ENCODE measurements at places on chromosomes 7 and 10.

GRCh38 chr7:147639037-147639436 is 951.5 kb upstream of the C7orf33 start:
- DNase-seq: no peak

DNA sequence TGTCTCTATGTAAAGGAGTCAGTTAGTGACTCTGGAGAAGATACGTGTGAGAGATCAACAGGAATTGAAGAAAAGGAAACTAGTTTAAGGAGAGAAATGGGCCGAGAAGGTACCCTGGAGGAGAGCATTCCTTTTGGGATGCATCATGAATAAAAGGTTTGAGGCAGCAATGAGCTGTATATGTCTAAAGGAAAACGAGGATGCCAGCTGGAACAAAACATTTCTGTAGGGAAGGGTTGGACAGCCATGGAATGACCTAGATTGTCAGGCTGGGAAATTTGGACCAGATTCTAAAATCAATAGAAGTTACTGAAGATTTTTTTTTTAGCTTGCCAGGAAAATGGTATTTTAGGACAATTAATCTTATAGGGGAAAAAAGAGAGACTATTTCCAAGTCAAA is 17.2 kb upstream of the MPP7 start:
- DNase-seq: no peak

DNA sequence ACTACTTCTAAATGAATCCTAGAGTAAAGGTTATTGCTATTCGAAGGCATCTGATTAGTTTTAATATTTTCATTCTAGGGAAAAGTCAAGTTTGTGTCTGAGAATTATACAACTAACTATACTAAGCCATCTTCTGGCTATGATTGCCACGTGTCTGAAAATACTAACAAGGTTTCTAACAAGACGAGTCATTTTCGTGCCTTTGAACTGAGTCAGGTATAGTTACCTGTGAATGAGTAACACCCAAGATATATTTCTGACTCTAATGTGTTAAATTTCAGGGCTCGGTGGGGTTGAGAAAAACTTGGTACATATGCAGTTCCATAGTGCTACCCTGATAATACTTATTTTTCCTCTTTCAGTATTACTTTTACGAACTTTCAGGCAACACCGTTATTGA is 35.5 kb downstream of the TASOR2 start:
- DNase-seq: no peak

DNA sequence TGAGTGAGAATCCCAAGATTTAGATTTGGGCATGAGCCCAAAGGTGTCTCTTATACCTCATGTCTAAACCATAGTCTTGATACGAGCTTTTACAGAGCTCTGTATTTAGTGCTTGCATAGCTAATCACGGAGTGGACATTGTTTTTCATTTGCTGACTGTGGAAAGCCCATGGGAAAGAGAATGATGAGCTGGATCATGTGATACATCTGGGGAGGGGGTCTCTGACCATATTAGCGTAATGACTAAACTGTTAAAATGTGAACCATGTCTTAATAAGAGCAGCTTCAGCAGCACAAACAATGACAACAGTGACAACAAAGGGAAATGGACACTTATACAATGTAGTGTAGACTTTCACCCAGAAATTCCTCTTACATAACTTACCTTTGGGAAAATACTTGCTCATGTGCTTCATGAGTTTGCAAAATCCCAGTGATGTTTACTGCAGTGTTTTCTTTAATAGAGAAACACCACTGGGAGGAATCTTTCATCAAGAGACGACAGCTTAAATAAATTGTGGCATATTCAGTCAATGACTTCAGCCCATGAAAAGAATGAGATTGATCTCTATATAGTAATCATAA is 44.0 kb upstream of the ITGB1 start:
- DNase-seq: no peak

GRCh38 chr7:7944619-7945282 is 23.8 kb upstream of the GLCCI1 start:
- DNase-seq: peak; percentile 49

GRCh38 chr10:117568334-117568733 is 25.8 kb downstream of the EMX2 start:
- no peak for DNase-seq

- no peak for DNase-seq
Measured at GRCh38 chr10:119652361-119652730, 1.2 kb downstream of the BAG3 start.

GRCh38 chr10:71765906-71766716 is 7.2 kb downstream of the VSIR start:
- no peak for DNase-seq

DNA sequence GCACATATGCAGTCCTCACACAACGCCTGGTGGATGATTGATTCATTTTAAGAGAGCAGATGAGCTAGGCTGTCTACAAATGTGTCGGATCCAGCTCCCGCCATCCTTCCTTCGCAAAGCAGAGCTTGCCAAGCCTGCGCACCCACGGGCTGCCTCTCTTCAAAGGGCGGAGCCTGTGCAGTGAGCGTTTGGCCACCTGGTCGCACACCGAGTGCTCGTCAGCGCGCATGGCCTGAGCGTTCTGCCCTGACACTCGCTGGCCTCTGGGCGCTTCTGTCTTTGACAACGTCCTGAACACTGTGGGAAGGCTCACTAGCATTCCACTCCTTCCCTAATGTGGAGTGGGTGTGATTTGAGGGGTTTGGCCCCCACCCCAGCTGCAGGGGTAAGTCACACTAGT is 47.1 kb upstream of the TMEM72 start:
- DNase-seq: no peak

GRCh38 chr7:87083865-87084519 is 24.5 kb upstream of the ELAPOR2 start:
- no peak for DNase-seq

GRCh38 chr10:133614830-133615580 is 11.6 kb downstream of the FRG2B start:
- DNase-seq: peak; percentile 13

DNA sequence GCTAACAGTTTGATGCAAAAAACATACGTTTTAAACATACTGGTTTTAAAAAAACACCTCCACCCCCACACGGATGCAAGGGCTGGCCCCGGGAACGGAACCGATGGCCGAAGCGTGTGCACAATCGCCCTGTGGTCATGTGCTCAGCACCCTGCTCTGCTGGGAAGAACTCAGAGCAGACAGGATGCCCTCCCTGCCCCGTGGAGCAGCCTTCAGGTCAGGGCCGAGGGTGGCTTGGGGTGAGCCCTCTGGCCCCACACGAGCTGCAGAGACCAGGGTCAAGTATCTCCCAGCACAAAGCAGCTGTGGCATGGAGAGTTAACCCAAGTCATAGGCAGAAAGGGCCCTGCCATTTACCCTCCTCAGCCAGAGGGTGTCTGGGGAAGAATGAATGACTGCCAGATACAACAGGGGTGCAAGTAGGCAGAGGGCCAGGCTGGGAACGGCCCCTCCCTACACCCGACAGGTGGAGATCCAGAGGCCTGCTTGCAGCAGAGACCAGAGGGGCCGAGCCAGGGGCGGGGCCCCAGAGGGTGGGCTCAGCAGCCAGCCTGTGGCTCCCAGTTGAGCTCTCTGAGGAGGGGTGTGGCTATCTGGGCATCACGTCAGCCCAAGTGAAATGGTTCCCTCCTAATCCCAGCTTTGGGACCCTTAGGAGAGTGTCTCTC is 56.8 kb downstream of the ZRANB1 start:
- DNase-seq: no peak

- DNase-seq: no peak
Measured at GRCh38 chr7:128067983-128068382, 36.7 kb upstream of the LRRC4 start.

- DNase-seq: no peak
Measured at GRCh38 chr7:137084607-137085380, 216.3 kb downstream of the CHRM2 start.

DNA sequence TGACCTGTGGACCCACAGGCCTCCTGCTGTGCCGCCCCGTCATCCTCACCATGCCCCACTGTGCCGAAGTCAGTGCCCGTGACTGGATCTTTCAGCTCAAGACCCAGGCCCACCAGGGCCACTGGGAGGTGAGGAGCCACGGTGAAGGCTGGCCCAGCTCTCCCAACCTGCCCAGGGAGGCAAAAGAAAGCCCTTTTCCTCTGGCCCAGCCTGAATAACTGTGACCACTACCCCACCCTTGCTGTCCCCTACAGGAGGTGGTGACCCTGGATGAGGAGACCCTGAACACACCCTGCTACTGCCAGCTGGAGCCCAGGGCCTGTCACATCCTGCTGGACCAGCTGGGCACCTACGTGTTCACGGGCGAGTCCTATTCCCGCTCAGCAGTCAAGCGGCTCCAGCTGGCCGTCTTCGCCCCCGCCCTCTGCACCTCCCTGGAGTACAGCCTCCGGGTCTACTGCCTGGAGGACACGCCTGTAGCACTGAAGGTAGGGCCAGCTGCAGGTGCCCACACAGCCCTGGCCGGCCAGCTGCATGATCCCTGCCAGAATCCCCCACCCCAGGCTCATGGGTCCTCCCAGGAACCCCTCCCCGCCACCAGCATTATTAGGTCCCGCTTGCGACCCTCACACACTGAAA is 25.5 kb upstream of the SLC29A3 start:
- DNase-seq: peak; percentile 68

- no peak for DNase-seq
Measured at GRCh38 chr7:78530351-78530750, 731.8 kb downstream of the PHTF2 start.

DNA sequence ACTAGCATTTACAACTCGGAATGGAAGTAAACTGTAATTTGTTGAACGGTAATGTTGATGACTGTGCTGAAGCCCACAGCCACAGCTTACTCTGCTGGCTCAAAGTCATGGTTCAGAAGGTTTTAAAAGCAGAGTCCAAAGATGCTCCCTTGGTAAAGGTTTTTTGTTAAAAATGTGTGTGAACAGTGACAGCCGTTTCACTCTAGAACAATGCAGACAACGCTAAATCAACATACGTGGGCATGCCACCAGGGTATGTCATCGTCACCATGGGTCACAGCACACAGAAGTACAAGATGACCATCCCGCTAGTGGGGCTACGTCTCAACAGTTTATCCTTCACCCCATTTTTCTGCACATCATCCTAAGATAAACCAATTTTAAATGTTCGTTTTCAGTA is 106.5 kb upstream of the LANCL2 start:
- no peak for DNase-seq

DNA sequence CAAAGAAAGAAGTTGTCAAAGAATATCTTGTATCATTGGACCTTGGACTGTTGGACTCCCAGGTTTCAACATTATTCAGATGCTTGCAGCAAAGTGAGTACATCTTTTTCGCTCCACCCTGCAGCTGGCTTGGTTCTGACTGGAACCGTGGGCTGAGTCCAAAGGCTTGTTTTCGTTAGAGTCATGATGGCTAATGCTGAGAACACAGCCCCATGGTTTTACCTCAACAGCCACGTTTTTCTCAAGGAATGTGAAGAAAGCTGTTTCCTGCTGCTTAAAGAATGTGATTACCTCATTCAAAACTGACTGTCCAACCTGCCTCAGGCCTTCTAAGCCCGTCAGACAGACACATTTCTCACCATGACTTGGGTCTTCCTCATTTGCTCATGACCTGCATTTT is 69.5 kb downstream of the STEAP1B start:
- no peak for DNase-seq

All from left colon (tissue), 2 donors.